ENCODE measurements at places on chromosomes 6 and 20.

DNA sequence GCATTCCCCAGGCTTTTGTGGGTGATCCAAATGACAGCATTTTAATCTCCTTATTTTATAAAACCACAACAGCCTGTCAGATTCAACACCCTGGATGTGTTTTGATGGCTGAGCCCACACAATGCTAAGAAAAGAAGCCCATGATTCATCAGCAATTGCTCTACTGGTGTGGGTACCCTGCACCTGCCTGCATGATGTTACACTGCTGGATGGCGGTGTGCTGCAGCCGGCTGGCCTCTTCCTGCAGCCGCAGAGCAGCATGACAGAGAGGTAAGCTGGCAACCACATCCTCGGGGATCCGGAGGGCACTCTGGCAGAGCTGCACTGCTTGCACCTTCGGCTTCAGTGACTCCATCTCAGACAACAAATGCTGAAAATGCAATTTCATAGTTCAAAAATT lies 327.5 kb downstream of the SYNE1 start:
- DNase-seq: no peak

- DNase-seq: no peak
Measured at GRCh38 chr6:107290491-107290890, 168.9 kb downstream of the PDSS2 start.

DNA sequence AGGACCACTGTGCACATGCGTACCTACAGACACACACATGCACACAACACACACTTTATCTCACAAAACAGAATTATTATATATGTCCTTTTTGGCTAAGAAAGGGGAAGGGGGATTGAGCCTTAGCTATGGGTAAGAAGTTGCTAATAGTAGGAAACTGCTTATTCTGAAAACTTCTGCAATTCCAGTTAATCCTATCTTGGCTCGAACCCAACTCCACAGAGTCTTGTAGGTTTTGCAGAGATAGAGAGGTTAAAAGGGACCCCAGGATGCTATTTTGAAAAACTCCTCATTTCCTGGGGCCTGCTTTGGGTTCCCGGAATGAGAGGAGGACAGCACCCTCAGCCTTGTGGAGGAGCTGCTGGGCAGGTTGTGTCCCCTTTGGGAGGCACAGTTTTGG lies 233.8 kb downstream of the CLIC5 start:
- DNase-seq: no peak

DNA sequence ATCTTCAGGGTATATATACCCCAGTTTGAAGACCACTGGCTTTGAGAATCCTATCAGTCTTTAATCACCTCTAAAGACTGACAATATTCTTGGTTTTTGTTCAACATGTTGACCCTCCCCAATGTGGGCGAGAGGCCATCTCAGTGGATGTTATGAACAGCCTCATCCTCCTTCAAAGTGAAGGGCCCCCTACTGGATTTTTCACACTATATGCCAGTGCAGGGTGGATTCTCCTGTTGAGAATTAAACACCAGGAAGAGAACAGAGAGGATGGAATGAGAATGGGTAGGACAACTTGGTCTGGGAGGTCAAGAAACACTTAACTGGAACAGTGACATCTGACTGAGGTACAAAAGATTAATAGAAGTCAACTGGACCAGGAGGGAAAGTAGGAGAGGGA lies 327.1 kb downstream of the MAFB start:
- DNase-seq: no peak

DNA sequence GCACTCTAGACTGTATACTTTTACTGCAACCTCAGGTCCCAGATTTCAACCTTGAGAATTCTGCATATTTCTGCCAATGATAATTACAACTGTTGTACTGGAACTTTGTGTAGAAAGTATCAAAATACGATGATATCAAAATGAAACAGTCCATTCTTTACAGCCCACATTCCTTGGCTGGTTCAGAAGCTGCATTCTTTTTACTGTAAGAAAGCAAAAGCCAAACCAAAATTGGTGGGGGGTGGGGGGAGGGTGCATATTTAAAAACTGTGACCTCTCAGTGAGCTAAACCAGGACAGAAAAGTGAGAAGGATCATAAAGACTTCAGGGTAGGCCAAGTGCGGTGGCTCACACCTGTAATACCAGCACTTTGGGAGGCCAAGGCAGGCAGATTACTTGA lies 41.8 kb upstream of the UBR2 start:
- DNase-seq: no peak

- no peak for DNase-seq
Measured at GRCh38 chr20:57391439-57392301, 474 bp downstream of the RBM38 start.

DNA sequence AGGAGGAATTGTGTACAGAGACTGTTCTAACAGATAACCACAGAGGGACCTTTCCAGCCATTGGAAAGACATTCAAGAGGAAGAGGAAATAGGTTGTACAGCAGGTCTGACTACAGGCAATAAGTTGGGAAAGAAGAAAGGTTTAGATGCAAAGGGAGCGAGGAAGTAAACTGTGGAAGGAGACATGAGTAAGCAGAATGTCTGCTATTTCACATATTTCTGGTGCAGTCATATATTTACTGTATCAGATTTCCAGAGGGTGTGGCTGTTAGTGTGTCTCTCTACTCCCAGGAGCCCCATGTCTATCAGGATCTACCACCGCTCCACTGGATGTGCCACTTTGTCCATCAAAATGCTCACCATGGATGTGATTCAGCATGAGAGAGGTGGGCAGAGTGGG lies 25.9 kb downstream of the MRS2 start:
- no peak for DNase-seq

- DNase-seq: peak; percentile 63
Measured at GRCh38 chr20:58073945-58074856, 154.3 kb downstream of the ANKRD60 start.

- no peak for DNase-seq
Measured at GRCh38 chr6:33391922-33392594, 435 bp downstream of the KIFC1 start.

DNA sequence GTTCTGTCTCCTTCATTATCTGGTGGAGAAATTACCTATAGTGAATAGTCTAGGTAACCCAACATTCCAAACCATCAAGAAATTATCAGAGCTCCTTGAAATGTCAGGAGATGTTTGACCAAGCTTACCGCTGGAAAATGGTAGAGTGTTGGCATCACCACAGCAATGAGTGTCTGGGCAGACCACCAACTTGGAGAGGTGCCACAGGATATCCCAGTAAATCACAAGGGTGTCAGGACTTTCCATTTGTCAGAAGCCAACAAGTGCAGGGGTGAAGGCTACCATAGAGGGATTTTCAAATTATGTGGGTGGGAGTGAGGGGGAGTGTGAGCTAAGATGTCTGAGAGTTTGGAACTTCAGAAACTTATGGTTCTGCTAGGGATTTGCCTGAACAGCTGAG lies 73.2 kb downstream of the VGLL2 start:
- no peak for DNase-seq

DNA sequence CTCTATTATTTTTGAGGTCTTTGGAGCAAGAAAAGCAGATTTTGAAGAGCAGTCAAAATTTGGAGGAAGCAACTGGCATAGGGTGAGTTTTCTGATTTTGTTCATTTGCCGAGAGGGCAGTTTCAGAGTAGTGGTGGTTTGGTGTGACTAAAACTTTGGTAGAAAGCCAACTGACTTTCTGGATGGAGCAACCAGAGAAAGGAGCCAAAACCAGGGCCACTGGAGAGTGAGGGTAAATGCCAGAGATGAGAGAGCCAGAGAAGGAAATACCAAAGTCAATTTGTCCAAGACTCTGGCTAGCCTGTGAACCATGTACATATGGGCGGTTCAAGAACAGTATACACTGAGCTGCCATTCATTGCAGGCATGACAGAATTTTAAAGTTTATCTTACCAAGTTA lies 40.5 kb upstream of the ZBTB24 start:
- no peak for DNase-seq

- DNase-seq: no peak
Measured at GRCh38 chr6:132687306-132687705, 26.5 kb downstream of the VNN1 start.

- no peak for DNase-seq
Measured at GRCh38 chr6:52201046-52201445, 14.9 kb downstream of the IL17A start.

- no peak for DNase-seq
Measured at GRCh38 chr20:19181552-19181951, 30.9 kb upstream of the SLC24A3 start.

All from ascending aorta (tissue), 2 donors.